ENCODE measurements at places on chromosomes 2 and 18.
A peak's percentile ranks its signal among the peaks of the same experiment; 100 is the strongest.

- DNase-seq: no peak
Observed at GRCh38 chr18:46917803-46918600, 600 bp downstream of the KATNAL2 start.

DNA sequence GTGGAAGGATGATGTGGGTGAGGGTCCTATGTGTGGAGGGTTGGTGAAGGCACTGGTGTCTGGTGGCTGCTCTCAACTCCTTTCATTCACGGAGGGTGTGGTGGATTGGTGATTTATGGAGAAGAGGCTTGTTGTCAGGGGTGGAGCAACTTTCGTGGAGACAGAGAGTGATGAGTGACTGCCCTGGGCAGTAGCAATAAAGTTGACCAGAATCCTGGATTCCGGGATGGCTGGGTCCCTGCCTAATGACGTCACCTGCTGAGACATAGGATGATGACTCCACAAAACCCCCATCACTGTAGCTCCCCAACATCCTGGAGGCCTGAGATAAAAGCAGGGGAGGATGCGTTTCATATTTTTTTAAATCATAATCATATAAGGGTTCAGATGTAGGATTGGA, 193.0 kb downstream of the ACKR3 start:
- no peak for DNase-seq

DNA sequence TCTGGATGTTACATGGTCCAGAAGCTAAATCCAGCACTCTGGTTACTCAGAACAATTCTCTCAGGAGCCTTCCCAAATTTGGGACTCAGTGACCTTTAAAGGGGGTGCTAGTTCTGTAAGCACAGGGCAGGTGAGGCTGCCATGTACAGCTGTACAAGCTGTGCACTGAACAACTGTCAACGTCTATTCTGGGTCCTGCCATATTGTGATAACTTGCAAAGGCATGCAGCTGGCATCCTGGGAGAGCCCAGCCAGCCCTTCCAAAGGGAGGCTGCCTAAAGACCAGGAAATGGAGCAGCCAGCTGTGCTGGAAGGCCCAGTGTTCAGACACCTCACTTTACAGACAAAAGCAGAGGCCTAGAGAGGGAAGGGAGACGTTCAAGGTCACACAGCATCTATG, 204.8 kb downstream of the KLHL29 start:
- DNase-seq: no peak

GRCh38 chr2:19216238-19216637, 142.2 kb downstream of the OSR1 start:
- no peak for DNase-seq

DNA sequence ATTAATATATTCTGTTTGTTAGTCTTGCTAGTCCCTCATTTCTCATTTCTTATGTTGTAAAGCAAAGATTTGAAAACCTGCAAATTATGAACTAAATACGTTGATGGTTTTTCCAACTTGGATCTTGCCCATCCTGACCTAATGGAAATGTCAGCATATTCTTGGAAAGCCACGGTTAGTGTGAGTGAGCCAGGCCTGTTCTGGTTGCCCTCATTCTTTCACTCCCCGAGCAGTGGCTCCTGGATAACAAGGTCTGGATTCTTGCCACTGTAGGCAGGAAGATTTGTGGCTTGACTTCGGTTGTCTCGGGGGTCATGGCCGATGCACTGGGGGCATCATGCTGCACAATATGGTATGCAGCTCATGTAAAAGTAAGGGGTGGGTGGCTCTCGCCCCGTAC, 359.1 kb downstream of the MEIS1 start:
- DNase-seq: no peak

DNA sequence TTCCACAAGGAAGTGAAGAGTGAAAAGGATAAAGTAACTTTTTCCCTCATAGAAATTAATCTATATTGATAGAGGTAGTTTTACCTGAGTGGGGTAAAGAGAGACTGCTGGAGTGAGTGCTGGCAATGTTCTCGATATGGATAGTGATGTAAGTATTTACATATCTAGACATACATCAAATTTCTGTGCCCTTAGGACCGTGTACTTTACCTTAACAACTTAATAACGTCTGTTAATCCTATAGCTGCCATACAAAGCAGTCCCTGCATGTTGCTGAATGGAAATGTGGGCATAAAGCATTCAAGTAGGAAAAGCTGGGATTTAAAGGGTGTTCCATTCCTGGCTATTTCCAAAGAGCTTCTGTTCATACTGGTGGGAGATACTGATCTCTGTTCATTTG, 162.4 kb upstream of the NOSTRIN start:
- no peak for DNase-seq

DNA sequence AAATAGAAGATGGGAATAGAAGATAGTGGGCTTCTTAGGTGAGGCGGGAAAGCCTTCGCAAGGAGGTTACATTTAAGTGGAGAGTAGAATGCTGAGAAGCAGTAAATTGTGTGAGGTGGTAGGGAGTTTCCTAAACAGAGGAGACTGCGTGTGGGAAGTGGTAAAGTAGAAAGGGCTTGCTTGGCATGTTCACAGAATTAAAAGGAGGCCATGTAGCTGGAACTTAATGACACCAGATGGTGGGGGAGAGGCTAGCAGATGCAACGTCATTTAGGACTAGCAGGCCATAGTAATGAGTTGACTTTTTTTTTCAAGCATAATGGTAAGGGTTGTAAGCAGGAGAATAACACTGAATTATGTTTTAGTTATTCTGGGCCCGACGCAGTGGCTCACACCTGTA, 13.0 kb upstream of the RTN4 start:
- DNase-seq: no peak

- no peak for DNase-seq
Observed at GRCh38 chr2:217218269-217219163, 358.7 kb upstream of the TNP1 start.

DNA sequence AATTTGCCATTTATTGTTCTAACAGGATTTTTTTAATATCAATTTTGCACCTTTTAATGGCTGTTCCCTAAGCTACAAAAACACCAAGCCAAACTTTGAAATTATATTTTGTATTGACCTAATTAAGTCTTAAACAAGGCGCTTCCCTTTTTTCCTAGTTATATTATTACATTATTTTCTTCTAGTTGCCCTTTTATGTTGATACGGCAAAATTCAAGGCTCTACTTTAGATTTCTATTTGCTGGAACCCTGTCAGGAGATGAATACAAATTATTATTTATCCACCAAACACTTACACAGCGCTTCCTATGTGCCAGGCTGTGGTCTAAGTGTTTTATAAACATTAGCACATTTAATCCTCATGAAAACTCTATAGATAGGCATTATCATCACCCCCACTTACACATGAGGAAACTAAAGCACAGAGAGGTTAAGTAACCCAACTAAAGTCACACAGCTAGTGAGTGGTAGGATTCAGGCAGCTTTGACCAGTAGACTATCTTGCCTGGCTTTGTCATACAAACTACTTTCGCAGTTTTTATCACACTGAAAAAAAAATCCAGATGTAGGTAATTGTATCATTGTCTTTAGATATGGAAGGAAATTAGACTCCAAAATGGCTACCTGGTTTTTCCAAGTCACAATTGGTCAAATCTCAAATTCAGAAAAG, 456.5 kb downstream of the STK39 start:
- no peak for DNase-seq

- DNase-seq: no peak
Observed at GRCh38 chr18:55387139-55387984, 200.6 kb downstream of the TCF4 start.

DNA sequence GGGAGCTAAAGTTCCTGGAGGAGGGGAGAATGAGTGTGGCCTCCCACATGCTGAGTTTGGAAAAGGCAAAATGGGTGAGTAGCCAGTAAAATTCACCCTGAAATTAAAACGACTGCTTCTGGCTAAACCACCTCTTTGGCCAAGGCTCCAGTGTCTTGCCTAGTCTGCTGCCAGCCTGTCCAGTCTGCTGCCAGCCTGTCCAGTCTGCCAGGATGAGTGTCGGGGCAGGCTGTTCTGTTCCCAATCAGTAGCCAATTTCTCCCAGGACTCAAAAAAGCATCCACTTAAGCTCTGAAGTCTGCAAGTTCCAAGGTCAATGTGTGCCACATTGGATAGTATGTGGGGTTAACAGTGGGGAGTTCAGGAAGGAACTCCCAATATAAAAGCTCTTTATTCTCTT, 134.6 kb upstream of the KLHL29 start:
- DNase-seq: no peak

GRCh38 chr2:172438741-172439508, 11.5 kb downstream of the ITGA6 start:
- DNase-seq: no peak

GRCh38 chr2:131105950-131106801, 1.0 kb downstream of the PLEKHB2 start:
- peak; percentile 6 for DNase-seq

GRCh38 chr2:33788044-33788443, 188.9 kb upstream of the FAM98A start:
- DNase-seq: no peak

DNA sequence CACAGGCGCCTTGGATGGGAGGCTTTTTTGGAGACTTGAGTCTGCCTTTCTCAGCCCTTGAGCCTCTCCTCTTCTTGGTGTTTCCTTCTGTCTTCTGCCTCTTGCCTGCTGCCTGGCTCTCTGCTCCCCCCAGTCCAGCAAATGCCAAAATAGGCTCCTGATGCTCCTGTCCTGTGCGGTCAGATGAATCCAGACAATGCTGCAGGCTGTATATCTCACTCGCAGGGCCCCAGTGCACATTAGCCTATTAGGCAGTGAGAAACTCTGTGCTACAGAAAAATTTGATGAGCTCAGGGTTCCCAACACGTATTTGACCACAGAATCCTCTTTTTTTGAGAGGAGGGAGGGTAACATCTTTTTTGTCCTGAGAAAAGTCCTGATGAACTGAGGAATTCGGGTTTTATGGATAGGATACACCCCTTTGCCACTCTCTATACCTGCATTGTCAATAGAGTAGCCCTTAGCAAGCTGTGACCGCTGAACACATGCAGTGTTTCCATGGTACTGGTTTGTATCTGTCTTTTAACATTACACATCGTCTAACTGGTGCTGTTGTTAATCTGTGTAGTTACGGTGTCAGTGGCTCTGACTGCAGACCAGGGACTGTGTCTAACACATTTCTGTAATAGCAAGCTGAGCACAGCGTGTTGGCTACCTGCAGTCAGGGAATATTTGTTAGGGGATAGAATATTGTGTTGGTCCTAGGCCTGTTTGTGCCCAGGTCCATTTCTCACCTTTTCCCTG, 50.8 kb downstream of the FAM228A start:
- no peak for DNase-seq

DNA sequence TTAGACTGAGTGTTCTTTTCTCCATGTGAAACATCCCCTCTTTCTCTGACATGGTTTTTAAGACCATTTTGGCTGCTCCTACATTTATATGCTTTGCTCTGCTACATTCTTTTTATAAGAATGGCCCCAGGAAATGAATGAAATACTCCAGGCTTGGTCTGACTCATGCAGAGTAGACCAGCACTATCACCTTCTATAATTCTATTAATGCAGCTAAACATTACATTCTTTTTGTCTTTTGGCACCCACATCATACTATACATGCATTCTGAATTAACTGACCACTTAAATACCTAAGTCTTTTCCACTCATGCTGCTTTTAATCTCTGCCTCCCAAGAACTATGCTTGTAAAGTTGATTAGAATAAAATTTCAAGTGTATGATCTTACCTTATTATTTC, 94.1 kb downstream of the AAK1 start:
- DNase-seq: no peak

GRCh38 chr2:211270257-211270656, 713.9 kb downstream of the CPS1 start:
- no peak for DNase-seq

DNA sequence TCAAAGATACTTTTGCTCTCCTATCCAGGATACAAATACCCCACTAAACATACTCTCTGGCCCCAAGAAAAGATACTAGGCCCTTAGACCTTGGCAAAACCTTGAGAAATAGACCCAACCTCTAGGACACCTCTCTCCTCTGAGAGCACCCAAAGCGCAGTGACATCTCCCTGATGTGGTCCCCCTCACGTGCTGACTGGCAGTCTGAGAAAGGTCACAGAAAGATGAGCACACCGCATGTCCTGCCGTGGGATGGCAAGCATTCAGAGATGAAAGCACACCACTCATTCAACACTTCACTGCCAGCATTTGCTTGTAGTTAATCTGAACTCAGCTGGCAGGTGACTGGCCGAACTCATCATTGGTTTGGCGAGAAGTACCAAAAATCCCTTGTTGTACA, 6.1 kb upstream of the TBC1D8 start:
- DNase-seq: no peak

GRCh38 chr2:115942800-115943199, 1500.4 kb downstream of the DPP10 start:
- no peak for DNase-seq

DNA sequence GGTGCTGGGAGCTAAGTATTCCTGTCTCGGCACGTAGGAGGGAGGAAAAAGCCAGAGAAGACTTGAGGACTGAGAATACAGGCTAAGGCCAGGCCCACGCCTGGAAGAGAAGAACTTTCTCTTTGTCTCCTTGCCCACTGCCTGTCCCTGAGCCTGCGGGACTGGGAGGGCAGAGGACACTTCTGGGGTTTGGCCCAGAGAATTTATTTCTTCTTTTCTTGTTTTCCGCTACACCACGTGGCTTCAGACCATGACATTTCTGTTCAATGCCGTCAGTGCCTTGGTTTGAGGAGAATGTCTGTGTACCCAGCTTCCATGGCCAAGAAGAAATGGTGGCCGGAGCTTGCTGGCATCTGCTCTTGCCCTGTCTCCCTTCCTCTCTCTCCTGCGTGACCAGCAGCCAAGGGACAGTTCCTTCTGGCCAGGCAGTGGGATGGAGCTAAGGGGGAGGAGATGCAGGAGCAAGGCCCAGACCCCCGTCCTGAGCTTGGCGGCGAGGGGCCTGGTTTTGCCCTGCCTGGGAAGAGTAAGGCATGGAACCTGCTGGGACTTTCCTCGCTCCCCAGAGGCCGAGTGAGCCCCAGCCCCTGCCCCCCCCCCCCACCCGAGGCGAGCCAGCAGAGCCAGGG, 140.3 kb downstream of the KLHL29 start:
- no peak for DNase-seq

DNA sequence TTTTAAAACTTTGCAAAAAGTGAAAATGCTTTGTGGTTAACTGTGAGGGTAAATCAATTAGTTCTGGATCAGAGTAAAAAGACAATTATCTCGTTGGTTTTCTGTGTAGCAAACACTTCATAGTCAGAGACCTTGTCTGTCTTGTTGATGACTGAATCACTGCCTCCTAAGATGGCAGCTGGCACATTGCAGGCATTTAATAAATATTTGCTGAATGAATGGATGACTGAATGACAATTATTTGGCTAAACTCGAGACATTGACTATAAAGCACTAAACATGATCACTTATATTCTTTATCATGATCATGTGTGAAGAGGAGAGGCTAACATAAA, 96.2 kb downstream of the MAIP1 start:
- DNase-seq: no peak
